Anterior cingulate cortex (tissue), 58 donors: ENCODE measurements at places on chromosomes 3 and 15.

DNA sequence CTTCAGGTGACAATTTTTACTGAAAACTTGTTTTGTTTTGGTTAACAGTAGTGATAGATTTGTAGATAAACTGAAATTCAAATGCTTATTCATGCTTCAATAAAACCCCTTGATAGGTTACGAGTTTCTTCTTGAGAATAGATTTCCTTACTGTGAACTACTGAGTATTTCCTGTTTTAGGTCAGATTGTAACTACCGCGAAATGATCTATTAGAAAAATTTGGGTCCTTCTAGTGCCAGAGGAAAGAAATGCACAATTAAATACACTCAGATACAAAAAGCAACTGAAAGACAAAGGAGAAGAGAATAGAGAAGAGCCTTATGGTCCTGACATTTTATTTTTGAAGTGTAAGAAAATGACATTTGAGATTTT lies 251.7 kb upstream of the TBL1XR1 start:
- DNase-seq = no peak

GRCh38 chr15:70802629-70803028 lies 39.3 kb upstream of the UACA start:
- no peak for DNase-seq

DNA sequence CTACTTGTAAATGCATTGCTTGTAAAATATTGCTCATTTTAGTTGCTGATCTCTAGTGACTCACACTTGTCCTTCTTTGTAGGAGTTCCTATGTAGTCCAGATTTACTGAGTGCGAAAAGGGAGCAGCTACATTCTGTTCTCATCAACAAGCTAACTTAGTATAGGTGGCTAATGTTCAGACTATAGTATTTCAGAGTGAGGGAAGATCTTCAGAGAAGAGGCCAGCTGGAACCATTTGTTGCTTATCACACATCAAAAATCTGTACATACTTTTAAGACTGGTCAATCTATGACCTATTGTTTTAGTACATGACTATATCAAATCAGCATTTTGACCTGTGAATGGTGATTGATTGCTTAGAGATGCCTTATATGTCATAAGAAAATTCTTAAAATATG lies 71.3 kb upstream of the THSD4 start:
- no peak for DNase-seq

DNA sequence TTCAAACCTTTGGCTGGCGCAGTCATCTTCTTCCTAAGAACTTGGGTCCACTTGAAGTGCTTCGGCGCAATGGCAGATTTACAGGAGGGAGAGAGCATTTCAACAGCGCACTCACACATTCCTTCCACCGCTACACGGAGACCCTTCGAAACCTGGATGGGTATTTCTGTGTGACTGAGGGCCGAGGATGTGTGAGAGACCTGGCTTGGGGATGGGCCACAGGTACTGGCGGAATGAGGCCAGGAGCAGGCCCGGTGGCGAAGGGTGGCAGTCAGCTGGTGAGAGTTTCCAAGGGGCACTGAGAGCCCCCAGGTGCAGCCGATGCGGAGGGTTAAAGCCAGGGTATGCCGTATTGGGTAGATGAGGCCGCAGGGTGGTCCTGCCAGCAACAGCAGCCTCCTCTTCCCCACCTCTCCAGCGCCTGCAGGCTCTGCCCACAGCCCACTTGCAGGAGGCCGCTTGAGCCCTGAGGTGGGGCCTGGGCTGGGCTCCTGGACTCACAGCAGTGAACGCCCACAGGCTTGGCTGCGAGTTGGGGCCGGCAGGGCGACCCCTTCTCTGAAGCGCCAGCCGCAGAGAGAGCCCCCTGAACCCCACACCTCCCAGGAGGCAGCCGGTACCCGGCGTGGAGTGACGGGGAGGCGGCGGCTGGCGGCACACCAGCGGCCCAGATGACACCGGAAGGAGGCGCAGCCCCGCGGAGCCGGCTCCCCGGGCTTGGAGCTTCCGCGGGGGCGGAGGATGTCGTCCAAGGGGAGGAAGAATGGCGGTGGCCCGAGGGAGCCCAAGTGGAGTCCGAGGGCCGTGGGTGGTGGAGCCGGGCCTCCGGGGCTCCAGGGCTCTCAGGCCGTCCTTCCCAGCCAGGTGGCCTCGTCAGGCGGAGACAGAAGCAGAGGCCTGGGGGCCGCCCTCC lies 166.5 kb downstream of the NSMCE3 start:
- DNase-seq = no peak

- DNase-seq = no peak
Observed at GRCh38 chr3:17847156-17847555, 104.7 kb upstream of the TBC1D5 start.

DNA sequence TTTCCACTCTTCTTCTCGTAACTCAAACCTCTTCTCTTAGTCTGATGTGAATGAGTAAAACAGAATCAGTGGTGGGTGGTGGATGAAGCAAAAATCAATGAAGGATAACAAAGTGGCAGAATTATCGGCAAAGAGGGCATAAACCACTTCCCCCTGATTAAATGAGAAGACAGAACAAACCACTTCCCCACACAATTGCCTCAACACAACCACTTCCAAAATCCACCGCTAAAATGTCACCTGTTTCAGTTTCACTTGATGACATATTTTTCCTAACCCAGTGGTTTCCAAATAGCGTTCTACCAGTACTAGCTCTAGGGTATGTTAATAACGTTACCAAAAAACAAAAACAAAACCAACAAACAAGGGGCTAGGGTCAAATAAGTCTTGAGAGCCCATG lies 478.7 kb upstream of the WNT5A start:
- DNase-seq = no peak

DNA sequence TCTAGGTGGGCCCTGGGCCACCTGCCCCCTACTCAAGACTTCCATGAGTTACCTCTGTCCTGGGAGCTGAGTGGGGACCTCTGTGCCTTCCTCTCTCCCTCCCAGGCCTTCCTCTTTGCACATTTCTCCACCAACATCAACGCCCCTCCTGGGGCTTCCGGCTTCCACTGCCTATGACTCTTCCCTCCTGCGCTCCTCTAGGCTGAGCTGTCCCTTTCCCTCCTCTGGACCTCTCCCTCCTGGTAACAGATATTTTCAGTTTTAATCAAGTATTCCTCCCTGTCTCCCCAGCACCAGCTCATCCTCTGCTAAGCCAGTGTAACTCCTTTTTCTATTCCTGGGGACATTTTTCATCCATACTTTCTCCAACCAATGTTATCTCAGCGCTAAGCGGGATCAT lies 160.4 kb downstream of the RAB11A start:
- no peak for DNase-seq

GRCh38 chr3:183439515-183439914 lies 11.1 kb upstream of the MCF2L2 start:
- DNase-seq = no peak

- DNase-seq = no peak
Observed at GRCh38 chr15:26109203-26109602, 246.1 kb upstream of the ATP10A start.

GRCh38 chr3:124916837-124917409 lies 17.6 kb downstream of the MUC13 start:
- DNase-seq = no peak

- DNase-seq = no peak
Observed at GRCh38 chr3:172036541-172037215, 2.7 kb upstream of the FNDC3B start.

GRCh38 chr15:33975022-33975565 lies 6.8 kb downstream of the CHRM5 start:
- no peak for DNase-seq

GRCh38 chr3:185677146-185677829 lies 91.2 kb downstream of the SENP2 start:
- DNase-seq = no peak

- DNase-seq = no peak
Observed at GRCh38 chr3:16066975-16067374, 107.5 kb upstream of the GALNT15 start.

GRCh38 chr15:62495670-62496614 lies 330.9 kb upstream of the C2CD4B start:
- no peak for DNase-seq

GRCh38 chr15:58472821-58473581 lies 41.2 kb downstream of the LIPC start:
- DNase-seq = no peak

DNA sequence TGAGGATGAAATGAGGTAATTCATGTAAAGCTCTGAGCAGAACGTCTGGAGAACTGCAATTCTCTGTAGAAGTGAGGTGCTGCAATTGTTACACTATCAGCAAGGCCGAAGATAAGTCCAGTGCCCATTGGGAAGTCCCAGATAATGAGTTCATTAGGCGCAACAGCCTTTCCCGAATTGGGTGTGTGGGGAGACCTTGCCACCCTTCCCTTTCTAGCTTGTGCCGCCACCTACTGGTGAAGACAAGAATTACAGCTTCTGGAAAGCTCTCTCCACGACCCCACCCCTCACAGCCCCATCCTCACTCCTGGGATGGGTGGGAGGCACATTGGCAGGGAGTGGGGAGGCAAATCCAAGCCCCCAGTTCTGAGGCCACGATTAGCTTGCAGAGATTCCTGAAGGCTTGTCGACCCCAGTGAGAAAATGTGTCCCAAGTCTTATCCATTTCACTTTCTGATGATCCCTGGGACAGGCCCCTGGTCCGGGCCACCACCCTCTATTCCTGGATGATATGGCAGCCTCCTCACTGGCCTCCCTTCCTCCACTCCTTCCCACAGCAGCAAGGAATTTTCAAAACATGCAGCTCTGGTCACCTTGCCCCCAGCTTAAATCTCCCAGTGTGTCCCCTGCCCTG lies 36.4 kb downstream of the FAM3D start:
- DNase-seq = peak; percentile 69

DNA sequence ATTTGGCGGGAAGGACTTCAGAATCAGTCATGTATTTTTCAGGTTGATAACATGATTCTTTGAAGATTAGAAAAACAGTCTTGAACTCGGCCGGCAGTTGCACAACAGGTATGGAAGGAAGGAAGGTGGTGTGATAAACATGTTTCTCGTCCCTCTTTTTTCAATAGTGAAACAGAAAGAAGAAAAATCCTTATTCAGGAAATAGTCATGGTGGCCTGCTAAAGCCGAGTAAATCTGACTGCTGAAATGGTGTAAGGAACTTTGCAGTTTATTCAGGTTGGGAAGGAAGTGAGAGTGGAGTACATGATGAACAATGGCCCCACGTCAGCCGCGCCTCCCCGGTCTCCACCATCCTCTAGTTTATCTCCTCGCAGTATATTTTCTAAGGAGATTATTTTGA lies 6.7 kb downstream of the RASGRP1 start:
- no peak for DNase-seq

GRCh38 chr15:85298366-85298765 lies 82.0 kb upstream of the AKAP13 start:
- DNase-seq = no peak

DNA sequence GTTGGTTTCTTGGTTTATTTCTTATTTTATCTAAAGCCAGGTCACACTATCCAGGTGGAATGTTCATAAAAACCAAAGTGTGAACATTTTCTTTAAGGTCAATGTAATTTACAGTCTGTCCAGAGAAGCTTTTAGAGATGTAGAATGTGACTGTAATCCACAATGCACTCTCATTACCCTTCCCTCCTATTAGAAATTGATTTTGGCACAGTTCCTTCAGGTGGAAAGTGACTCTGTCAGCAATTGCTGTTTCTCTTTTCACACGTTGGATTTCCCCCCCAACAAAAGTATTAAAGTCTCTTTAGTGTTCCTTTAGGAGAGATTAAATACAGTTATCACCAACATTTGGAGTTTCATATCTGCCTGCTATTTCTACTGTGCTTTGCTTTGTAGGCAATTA lies 31.6 kb upstream of the COPB2 start:
- no peak for DNase-seq

- no peak for DNase-seq
Observed at GRCh38 chr3:154334973-154335420, 10.7 kb upstream of the DHX36 start.

- DNase-seq = no peak
Observed at GRCh38 chr3:177948716-177949425, 587.4 kb upstream of the KCNMB2 start.

DNA sequence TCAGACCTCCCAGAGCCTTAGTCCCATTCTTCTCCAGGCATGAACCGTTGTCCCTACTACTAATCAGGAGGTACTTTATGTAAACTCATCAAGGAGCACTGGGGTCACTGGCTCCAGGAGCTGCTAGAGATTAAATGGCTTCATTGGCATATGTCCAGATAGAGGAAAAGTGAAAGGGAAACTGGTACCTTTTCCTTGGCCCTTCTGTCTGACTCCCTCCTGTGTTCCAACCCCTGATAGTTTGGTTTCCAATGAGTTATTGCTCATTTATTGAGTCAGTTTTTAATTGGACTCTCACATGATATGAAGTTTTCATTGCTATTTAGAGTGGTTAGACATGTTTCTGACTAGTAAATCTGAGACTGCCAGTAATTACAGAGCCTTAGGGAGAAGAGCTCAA lies 130.5 kb upstream of the BFSP2 start:
- no peak for DNase-seq

GRCh38 chr15:91855684-91856489 lies 2.4 kb downstream of the SLCO3A1 start:
- no peak for DNase-seq

DNA sequence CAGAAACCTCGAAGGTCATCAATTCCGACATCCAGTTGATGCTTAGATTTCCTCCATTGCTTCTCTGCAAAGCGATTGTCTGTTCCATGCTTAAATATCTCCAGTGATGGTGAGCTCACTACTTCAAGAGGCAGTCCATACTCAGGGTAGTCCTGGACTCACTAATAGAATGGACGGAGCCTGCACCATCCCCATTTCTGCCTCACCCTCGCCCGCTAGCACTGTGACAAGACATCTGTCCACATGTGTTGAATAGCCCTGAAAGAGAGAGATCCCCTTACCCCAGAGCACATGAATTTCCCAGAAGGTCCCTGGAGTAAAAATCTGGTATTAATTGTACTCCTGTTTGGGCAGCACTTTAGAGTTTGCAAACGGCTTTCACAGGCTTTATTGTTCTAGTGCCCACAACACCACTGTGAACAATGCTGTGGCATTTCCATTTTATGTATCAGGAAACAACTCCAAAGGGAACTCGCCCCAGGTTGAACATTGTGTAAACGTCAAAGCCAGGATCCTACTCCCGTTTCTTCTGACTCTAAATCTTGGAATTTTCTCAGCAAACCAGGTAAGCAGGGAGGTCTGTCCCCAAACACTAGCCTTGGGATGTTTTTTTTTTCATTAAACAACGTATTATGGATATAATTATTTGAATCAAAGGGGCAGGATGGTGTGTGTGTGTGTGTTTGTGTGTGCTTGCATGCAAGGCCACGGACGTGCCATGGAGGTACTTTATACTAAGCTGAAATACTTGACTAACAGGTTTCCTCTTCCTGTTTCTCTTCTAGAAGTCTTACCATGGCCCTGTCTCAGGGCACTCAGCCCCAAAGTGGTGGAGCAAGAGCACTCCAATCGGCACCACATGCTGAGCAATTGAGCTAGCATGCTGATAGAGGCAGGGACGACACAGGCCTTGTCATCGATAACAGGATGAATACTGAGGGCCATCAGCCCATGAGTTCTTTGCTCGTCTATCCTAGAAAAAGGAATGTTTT lies 198.3 kb downstream of the OPA1 start:
- DNase-seq = no peak

GRCh38 chr3:47440131-47440530 lies 35.6 kb downstream of the SCAP start:
- DNase-seq = peak; percentile 61

- no peak for DNase-seq
Observed at GRCh38 chr3:129699199-129699598, 92.7 kb upstream of the PLXND1 start.

GRCh38 chr3:24457719-24458118 lies 36.9 kb downstream of the THRB start:
- no peak for DNase-seq
